NCI-H2171 treated with DMSO at 0.1 percent for 48 hours (cell line): ENCODE measurements at places on chromosomes 6 and 20.

GRCh38 chr6:13053006-13053461, 275.3 kb downstream of the TBC1D7 start:
- DNase-seq = peak; percentile 40

DNA sequence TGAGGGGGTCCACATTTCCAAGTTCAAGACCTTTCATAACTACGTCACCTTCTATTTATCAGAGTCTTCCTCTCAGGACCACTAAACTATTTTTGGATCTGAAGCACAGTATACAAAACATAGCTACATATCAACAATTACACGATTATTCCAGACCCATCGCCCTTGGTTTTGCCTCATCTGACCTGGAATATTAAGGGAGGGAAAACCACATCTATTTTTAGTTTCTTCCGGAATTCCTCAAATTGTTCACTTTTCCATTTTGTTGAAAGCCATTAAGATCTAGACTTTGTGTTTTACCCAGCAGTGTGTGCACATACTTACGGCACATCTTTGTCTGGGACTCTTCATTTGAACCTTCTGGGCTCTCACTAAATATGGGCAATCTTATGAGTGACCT, 12.0 kb upstream of the ADGRF5 start:
- DNase-seq = no peak

- peak; percentile 68 for DNase-seq
These were observed at the start of gene DLK2 for GRCh38 chr6:43455531-43456428. TSS of gene DLK2 (minus strand) at chr6:43455548. CDS start at chr6:43454825, 723 bp downstream.

DNA sequence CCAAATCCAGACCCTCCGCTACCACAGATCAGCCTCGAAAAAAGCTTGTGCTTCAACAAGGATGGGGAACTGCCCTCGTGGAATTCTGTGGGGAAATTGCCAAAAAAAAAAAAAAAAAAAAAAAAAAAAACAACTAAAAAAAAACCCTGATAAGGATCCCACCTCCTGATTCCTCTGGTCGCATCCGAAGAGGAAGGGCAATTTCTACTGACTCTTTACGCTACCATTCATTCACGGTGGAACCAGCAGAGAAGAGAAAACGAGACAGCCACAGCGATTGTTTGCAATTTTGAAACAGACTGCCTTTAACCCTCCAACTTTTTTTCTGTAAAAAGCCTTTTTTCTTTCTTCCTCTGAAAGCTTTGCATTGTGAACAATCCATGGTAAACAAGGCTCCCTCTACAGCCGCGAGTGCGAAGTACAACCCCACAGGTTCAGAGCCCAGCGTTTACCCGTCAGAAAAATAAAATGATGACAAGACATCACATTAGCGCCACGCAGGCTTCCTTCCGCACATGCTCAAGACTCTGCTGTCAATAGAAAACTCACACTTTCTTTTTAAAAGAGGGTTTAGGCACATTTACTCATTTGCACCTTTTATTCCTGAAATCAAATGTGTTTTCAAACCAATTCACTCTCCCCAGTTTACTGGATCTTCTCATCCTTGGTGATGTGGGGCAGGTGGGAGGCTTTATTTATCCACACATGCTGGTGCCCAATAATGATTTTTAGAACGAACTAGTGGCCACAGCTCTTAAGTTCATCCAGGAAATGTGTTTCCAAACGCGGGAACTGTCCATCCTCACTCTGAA, 100.0 kb downstream of the NOL4L start:
- peak; percentile 95 for DNase-seq

GRCh38 chr6:148720406-148720805, 26.4 kb upstream of the UST start:
- no peak for DNase-seq

GRCh38 chr20:23917024-23917725, 37.6 kb upstream of the CST5 start:
- peak; percentile 29 for DNase-seq

DNA sequence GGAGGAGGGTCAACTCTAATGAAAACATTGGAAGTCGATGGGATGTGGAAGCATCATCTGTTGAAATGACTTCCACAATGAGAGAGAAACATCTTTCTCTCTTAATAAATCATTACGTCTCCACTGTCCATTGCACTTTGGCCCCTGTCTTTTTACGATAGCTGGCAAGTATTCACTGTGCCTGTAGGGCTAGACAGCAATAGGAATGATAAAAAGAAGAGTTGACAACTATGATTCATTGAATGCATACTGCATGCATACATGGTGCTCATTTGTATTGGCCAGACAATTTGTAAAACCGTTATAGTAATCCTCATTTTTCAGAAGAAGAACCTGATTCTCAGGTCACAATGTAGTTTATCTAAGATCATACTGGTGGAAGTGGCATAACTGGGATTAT, 220.3 kb downstream of the KCNQ5 start:
- no peak for DNase-seq

DNA sequence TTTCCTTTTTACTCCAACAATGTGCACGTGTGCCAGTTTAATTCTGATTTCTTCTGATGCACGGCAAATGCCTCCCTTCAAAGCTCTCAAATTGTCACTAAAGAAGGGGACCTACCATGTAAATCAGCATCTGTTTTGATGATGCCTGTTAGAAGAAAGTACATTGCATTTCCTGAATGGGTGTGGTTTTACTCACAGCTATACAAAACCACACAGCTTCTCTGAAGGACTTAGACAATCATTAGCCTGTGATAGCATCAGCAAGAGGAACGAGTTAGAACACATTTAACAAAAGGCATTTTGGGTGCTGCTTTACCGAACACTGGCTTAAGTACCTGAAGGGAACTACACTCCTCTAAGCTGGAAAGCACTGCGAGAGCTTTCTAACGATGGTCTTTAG, 109.4 kb downstream of the ATXN1 start:
- DNase-seq = no peak

DNA sequence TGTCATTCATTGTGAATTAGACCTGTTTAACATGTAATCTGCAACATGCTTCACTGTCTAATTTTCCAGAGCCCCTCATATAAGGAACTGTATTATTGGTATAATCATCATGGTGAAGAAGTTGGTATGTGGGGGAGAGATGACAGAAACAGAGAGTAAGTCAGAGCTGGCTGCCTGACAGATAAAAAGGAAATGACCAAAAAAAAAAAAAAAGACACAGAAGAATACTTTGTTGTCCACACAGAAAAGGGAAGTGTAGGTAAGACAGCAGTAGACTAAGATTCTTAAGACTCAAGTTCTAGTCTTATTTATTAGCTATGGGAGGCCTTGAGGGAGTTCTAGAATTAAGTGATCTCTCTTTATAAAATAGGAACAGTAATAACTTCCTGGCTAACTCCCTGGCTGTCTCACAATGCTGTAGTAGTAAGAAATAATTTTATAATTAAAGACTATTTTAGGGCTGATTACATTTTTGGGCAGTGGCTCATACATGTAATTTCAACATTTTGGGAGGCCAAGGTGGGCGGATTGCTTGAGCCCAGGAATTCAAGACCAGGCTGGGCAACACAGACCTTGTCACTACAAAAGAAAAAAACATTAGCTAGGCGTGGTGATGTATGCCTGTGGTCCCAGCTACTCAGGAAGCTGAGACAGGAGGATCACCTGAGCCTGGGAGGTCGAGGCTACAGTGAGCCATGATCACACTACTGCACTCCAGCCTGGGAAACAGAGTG, 102.5 kb downstream of the PRL start:
- no peak for DNase-seq

DNA sequence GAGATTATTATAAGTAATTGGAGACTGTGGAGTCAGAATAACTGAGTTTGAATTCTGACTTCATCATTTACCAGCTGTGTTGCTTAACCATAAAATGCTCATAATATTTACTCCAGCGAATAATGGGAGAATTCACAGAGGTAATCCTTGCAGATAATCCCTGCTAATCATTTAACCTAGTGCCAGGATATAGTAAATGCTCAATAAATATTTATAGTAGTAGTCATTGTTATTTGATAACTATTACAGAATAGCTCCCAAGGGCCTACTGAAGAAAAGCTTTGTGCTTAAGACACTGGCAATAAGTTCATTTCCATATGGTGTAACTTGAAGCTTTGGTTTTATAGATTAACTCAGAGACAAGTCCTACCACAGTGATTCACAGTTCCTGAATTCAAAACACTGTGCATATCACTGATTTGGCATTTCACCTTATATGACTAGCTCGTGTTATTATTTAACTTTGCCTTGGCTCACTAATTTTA, 208.8 kb upstream of the PLCB4 start:
- DNase-seq = peak; percentile 21

GRCh38 chr6:166162599-166163342, 4.9 kb downstream of the TBXT start:
- DNase-seq = no peak

DNA sequence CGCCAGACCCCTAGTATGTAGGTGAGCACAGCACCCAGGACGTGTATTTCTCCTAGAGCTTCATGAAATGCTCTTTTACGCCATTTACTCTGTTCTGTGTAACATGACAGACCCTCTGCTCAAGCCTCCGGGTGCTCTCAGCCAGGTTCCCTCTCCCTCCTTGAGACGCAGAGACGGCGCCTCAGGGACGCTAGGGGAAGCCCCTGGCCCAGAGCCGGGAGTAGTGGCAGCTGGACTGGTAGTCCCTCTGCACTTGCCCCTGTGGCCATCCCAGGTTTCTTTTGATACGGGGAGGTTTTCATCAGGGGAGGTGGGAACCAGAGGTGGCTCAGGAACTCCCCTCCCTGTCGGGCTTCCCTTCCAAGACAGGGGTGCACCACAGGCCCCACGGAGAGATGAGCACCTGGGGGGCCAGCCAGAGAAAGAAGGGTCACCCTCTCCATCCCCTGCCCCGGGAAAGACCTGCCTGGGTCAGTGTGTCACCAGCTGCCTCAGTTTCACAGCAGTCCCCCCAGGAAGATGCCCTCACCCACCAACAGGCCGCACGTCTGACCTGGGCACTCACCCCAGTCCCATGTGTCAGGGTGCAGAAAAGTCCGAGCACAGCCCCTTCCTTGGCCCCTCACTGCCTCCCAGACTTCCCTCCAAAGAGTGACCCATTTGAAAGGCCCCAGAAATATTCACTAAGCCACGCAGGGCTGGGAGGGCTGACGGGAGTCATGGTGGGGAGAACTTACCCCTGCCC, 58.1 kb upstream of the AFDN start:
- no peak for DNase-seq

- no peak for DNase-seq
These were observed 42.5 kb upstream of the ADGRF1 start for GRCh38 chr6:47084610-47085009.

DNA sequence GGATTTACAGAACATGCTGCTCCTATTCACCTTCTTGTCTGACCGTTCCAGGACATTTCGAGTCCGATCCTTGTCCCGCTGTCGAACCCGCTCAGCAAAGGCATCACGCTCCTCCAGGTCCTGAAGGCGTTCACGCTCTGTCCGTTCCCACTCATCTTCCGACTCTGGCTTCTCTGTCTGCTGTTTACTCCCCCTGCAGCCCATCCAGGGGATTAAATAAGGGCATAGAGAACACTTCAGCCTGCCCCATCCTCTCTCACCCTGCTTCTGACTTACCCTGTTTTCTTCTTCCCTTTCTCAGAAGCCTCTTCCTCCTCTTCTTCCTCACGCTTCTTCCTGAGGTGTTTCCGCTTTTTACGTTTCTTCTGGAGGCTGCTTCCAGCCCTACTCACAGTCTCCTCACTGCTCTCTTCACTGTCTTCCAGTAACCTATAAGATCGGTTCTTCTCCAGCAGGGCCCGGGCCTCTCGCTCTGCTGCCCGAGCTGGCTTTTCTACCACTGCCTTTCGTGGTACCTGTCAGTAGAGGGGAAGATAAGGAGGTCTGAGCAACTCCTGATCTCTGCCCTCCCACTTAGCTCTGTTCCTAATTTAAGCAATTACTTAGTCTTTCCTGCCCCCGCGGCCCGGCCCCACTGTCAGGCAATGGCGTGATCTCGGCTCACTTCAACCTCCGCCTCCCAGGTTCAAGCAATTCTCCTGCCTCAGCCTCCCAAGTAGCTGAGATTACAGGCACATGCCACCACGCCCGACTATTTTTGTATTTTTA, 1.9 kb downstream of the DHX16 start:
- no peak for DNase-seq

DNA sequence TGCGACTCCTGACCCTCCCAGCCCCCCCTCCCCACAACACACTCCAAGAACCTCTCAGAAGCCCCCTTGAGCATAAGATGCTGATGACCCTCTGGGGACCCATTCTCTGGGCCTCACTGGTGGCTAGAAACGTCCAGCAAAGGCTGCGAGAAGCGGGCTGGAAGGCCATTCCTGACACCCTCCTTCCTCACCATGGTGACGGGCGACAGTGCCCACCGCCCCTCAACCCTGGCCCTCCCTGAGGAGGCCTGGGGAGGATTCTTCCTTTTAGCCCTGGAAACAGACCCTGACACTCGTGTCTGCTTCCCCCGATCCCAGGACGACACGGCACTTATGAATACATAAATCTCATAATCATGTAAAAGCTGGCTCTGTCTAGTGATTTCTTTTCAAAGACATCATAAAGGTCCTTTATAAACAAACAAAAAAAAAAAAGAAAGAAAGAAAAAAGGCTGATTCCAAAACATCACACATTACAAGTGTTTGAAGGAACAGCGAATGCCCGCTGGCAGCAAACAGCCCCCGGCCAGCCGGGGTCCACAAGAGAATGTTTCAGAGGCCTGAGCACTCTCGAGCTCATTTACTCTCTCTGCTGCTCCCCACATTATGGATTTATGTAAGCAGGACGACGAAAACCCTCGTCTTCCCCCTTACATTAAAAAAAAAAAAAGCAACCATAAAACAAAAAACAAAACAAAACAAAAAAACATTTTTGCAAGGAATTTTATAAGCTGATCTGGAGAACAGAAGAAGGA, 40.7 kb downstream of the PREX1 start:
- DNase-seq = no peak
